ENCODE measurements at places on chromosomes 12 and 14.

DNA sequence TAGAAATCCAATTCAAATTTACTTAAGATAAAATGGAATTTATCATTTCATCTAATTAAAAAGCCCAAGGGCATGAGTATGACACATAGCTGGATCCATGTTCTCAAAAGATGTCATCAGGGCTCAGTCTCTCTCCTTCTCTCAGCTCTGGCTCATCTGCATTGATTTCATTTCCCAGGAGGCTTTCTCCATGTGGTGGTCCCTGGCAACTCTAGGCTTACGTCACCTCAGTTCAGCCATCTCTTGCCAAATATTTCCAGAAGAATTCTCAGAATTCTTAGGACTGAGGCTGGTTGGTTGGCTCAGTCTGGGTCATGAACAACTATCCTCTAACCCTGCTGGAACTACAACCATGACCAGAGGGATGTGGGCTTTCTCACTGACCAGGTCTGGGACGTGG, 65.3 kb downstream of the FOS start:
- no peak for DNase-seq

DNA sequence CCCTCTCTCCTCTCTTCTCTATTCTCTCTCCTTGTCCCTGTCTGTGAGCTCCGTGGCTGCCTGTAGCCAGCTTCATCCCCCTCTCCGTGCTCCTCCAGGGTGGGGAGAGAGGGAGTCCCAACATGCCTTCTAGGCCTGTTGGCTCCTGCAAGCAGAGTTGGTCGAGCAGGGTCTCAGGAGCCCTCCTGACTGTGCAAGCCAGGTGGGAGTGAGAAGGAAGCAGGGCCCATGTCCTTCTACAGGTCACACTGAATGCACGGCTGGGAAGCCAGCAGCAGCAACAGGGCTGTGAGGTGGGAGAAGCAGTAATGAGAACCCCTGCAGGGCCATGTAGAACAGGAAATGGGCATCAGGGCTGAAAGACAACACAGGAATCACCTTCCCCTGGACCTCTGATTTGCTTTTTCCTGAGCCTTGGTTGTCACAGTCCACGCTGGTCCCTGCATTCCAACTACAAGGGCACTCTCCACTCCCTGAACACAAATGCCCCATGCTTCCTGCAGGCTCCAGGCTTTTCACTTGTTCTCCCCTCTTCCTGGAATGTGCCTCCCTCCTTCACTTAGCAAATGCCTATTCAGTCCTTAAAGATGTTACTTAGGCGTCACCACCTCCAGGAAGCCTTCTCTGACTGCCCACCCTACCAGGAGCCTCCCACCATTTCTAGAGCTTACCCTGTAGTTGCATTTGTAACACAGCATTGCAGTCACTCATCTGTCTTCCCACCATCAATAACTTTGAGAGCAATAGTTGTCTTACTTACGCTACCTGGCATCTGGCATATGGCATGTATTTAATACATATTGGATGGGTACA, 51.2 kb downstream of the TSPAN11 start:
- no peak for DNase-seq

DNA sequence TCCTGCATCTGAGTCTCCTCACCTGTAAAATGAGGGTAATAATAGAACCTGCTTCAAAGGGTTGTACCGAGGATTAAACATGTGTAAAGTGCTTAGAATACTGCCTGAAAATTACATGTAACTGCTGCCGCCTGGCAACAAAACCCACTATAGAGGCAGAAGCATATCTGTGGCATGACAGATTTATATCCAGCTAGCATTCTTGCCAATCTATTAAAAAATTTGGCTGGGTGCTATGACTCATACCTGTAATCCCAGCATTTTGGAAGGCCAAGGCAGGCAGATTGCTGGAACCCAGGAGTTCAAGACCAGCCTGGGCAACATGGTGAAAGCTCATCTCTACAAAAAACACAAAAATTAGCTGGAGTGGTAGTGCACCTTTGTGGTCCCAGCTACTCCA, 16.4 kb upstream of the KSR2 start:
- DNase-seq = no peak

DNA sequence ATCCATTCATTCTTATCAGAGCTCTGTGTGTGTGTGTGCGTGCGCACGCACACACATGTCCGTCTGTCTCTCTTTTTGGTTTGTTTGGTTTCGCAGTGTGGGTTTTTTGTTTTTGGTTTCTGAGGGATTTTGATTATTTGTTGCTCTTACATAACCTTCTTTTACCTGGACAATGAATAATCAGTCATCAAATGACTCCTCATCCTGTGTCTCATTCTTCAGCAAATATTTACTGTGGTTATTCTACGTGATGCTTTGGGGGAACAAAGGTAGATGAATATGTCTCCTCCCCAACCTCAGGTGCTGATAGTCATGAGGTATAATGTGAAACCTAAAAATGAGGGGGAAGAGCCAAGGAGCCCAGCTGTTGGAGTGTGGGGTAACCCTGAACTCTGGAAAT, 92.4 kb downstream of the SAMD4A start:
- no peak for DNase-seq

DNA sequence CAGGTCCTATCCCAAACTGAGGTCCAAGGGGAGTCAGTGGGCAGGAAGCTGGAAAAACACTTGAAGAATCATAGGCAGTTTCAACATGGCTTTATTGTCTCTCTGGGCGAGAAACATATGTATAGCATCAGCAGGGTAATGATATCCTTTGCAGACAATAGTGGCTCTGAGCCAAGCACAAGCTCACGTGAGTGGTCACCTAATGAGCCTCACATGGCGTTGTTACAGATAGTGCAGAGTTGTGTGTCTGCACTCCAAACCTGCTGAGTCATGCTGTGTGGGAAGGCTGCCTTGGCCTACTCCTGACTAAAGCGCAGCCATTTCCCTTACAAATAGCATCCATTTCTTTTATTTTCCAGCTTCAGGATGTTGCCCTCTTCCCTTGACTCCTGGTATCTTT, 105.2 kb upstream of the SYT1 start:
- no peak for DNase-seq

- DNase-seq = no peak
Measured at GRCh38 chr14:101250948-101251811, 310.1 kb upstream of the DIO3 start.

GRCh38 chr14:58821421-58821820, 183.7 kb downstream of the DACT1 start:
- DNase-seq = no peak

DNA sequence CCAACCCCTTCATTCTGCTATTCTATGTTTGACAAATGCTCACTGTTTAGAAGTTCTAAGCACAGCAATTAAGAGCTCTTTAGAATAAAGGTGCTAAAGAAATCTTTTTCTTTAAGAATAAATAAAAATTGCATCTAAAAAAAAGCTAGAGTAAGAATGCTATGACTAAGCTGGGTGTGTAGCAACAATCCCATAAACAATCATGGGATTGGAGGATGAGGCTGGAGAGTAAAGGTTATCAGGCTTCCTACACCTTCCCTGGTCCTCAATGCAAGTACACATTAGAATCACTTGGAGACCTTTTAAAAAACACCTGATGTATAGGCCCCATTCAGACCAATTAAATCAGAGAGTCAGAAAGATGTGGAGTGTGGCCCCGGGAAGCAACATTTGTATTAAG, 88.3 kb downstream of the CIT start:
- no peak for DNase-seq

DNA sequence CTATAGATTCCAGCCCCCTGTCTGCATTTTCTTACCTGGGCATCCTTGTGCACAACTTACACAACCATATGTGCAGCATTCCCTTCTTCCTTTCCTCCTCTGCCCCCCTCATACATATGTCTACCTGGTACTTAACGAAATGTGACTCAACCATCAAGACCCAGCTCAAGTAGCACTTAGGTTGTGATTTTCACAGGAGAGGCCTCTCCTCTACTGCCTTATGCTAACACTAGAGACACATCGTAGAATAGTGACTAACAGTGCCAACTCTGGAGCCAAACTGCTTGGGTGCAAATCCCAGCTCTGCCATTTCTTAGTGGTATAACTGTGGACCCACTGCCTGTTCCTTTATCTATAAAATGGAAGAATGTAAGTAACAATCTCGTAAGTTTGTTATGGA, 24.1 kb upstream of the PLEKHA5 start:
- no peak for DNase-seq

GRCh38 chr14:83419420-83419819, 1885.8 kb upstream of the SEL1L start:
- DNase-seq = no peak

- DNase-seq = no peak
Measured at GRCh38 chr12:45575417-45575816, 154.1 kb upstream of the ARID2 start.

- DNase-seq = no peak
Measured at GRCh38 chr14:104436741-104437701, 142.5 kb upstream of the C14orf180 start.

DNA sequence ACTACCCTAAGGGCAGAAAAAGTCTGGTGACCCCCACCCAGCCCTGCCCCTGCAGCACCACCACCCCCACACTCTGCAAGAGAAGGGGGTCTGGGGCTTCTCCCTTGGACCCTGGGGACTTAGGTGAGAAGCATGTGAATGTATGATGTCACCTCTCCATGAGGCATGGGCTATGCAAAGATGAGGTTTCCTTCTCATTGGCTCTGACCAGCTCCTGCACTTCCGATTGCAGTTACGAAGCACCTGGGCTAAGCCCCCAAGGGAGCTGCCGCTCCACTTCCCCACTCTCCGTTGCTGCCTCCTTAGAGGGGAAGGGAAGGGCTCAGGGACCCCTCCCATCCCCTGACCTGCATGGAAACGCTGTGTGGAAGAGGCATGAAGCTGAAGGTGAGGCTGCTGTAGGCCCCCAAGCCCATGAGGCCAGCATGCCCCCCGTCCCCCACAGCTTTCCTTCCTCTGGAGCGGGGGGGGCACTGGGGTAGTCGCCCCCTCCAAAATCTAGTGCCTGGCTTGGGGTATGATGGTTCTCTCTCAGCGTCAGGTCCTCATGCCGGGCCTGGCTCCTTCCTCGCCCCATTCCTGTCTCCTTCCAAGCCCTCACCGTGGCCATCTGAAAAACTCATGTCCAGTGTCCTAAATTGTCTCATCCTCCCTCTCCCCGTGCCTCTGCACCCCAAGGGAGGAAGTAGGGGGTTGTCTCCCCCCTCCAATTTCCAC, 5.5 kb upstream of the DDX23 start:
- no peak for DNase-seq

DNA sequence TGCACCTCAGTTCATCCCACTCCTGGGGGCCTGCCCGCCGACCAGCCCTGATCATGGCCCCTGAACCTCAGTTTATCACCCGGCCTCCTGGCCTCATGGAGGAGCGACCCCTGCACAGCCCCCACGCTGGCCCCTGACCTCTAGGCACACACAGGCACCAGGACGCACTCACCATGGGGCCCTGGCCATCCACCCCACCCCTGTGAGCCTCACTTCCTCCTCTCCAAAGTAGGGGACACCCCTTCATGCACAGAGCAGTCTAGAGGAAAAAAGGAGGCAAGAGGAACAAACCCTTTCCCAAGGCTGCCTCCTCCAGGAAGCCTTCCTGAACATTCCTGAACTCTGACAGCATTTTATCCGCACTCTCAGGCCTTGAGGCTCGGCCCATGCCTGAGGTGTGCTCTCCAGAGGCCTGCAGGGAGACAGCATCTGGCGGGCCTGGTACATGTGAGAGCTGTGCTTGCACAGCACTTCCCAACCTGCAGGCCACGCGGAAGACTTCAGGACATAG, 39.4 kb downstream of the CCNK start:
- DNase-seq = no peak

DNA sequence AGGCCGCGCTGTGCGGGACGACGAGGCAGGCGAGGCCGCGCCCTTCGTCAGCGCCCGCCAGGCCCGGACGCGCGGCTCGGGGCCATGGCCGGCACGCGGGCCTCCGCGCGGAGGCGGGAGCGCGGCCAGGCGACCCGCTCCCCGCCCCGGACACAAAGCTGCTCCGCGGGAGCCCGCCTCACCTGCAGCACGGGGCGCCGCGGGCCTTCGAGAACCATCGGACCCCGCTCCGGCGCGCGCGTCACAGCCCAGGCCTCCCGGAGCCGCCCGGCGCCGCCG, 342 bp downstream of the DICER1 start:
- no peak for DNase-seq

DNA sequence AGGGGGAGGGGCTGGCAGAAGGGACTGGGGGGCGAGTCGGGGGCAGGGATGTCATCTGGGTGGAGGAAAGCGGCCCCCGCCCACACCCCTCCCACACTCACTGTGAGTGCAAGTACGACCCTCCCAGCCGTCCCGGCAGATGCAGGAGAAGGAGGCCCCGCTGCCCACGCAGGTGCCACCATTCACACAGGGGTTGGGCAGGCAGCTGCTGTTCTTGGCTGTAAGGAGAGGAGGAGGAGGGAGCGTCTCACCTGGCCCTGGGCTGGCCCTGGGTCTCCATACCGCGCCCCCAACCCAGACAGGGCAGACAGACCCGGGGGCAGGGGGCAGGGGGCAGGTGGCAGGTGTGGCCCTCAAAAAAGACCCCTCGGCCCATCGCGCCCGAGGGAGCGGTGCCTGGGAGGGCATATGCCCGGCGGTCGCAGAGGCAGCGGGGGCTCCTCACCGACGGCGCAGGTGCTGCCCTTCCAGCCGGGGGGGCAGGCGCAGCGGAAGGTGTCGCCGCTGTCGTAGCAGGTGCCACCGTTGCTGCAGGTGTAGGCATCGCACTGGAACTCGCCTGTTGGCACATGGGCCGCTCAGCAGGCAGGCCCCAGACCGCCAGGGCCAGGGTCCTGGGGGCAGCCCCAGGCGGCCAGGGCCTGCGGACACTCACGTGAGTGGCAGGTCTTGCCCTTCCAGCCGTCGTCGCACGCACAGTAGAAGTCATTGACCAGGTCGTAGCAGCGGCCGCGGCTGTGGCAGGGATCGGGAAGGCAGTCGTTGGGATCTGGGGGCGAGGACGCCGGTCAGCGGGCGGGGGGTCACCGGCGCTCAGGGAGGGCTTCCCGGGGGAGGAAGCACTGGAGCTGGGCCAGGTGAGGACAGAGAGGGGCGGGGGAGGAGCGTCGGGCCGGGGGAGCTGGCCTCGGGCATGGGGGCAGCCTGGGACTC, 20.6 kb downstream of the JAG2 start:
- DNase-seq = no peak

GRCh38 chr12:102534899-102535298, 54.5 kb upstream of the IGF1 start:
- no peak for DNase-seq

- DNase-seq = no peak
Measured at GRCh38 chr12:126950266-126950665, 1316.7 kb upstream of the TMEM132C start.

GRCh38 chr12:5875851-5876250, 69.2 kb downstream of the ANO2 start:
- no peak for DNase-seq

GRCh38 chr12:103882861-103883596, 42.0 kb upstream of the NT5DC3 start:
- no peak for DNase-seq

DNA sequence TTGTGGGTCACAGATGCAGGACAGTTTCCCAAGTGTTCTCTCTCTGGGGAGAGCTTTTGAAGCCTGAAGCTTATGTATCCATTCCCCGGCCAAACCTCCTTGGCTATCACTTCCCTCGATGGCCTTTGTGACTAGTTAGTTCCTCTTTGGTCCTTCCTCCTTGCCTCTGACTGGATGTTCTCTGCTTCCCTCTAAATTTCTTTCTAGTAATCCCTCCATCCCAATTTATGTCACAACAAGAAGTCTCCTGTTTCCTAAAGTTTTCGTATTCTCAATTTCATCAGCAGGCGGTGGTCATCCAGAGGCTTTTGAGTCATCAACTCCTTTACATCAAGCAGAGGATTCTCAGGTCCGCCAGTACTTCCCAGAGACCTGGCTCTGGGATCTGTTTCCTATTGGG, 27.5 kb downstream of the A2ML1 start:
- DNase-seq = no peak
